H7 (cell line): ENCODE measurements at places on chromosomes 5 and 9.

GRCh38 chr5:100841358-100842076, 61.6 kb downstream of the ST8SIA4 start:
- no peak for DNase-seq

DNA sequence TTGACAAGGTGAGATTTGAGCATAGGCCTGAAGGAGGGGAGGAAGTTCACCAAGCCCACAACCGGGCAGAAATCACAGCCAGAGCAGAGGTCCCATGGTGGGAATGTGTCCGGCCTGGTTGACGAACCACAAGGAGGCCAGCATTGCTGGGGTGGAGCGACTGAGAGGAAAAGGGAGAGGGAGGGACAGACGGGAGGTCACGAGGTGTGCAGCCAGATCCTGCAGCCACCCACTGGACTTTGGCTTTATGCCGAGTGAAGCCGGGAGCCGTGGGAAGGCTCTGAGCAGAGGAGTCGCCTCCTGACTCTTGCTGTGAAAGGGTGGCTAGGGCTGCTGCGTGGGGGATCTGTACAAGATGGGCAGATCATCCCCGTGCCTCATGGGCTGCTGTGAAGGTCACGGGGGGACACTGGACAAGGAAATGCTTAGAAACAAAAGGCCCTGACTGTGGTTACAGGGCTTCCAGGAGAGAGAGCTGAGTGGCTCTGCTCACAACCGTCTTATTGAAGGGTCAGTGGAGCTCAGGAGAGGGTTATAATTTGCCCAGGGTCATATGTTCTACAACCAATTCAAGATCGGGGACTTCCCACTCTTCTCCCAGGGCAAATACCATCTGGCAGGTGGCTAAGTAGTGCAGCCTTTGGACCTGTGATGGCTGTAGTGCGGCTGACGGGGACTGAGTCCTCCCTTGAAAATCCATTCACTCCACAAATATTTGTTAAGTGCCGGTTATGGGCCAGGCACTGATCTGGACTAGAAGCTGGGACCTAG, 15.6 kb upstream of the CD74 start:
- no peak for DNase-seq

GRCh38 chr5:121628783-121629182, 222.9 kb upstream of the FTMT start:
- DNase-seq: no peak

DNA sequence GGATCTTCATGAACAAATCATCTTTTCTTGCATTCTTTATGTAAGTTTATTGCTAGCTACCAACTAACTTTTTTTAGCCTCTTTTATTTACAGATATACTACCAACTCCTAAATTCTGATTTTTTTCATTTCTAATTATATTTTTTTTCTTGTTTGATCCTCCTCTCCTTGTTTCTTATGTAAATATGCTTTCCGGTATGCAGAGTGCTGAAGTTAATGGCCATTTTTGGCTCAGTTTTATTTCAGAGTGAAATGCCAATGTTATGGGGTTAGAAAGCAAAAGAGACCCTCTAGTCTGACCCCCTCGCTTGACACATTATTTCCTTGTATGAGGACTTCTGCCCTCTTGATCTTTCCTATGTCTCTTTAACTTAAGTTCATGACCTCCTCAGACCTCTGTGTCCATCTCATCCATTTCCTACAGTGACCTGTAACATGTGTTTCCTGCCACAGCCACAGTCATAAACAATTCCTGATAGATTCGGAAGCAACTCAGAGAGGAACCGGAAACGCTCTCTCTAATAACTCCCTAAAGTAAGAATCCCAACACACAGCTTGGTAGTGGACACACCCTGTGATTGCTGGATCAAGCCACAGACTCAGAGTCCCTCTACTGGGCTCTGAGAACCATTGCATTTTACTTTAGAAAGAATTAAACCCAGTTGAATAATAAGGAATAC, 42.9 kb upstream of the AFAP1L1 start:
- peak; percentile 62 for DNase-seq

- DNase-seq: no peak
Measured at GRCh38 chr5:62922191-62922590, 343.6 kb downstream of the LRRC70 start.

DNA sequence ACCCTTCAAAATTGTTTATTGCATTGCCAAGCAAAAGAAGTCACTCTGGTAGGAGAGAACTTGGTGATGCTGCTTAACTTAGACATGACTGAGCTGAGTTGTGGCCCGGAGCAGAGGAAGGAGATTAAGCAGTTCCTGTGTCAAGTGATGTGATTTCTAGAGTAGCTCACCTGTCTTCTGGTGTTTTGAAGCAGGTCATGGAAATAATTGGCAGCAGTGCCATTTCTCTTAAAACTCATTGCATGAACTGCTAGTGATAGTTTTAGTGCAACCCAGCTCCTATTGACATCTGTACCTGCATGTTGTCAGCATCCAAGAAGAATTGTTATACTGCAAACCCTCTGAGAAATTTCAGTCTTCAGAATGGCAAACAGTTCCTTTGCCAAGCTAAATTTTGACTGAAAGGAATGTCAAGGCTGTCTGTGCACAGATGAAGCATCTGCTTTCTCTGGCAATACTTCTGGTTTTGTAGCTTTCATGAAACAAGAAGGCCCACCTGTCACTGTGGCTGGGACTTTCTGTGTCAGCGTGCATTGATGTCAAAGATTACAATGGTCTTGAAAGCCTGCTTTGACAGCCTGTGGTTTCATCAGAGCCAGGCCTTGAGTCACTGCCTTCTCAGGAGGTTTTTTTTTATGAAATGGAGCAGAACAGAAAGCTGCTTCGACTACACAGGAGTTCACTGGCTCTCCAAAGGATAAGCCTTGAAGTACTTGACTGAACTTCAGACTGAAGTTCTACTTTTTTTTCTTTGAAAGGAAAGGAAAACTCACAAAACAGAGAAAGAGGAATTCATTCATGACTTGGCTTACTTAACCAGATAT, 90.6 kb downstream of the RALGPS1 start:
- no peak for DNase-seq

DNA sequence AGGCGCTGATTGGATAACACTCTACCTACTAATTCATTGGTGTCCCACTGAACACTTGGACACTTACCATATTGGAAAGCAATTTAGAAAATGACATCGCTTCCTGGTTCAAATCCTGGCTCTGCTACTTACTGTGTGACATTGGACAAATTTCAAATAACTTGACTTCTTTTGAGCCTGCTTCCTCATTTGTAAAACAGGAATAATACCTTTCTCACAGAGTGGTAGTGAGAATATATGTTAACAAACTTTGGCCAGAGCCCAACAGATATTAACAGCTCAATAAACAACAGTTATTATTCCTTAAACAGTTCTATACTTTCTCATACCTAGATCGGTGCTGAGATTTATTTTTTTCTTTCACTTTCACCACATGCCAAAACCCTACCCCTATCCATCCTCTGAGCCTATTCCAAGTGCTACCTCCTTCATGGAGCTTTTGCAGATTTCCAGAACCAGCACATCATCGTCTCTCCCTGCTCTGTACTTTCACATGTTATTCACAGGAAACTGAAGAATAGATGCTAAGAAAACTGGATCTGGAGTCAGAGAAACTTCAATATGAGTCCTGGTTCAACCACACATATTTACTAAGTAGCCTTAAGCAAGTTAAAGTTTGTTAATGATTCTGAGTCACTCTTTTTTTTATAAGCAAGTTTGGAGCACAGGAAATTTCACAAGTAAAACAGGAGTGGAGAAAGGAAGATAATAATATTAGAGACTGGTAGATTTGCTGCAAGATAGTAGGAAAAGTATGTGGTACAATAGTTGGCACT, 92.3 kb downstream of the STRBP start:
- DNase-seq: no peak
